ENCODE measurements at places on chromosomes 13 and 19.
A peak's percentile ranks its signal among the peaks of the same experiment; 100 is the strongest.

- DNase-seq = no peak
Observed at GRCh38 chr13:43872181-43872580, 7.4 kb downstream of the CCDC122 start.

DNA sequence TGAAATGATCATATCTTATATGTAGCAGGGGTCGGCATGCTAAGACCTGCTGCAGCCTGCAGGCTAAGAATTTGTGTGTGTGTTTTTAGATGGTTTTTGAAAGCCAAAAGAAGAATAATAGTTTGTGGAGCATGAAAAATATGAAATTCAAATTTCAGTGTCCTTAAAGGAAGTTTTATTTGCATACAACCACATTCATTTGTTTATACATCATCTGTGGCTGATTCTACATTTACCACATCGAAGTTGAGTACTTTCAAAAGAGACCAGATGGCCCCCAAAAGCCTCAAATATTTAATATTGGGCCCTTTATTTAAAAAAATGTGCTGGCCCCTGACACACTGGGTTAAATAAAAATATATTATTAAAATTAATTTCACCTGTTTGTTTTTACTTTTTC lies 1.3 kb downstream of the HAS1 start:
- DNase-seq = no peak

DNA sequence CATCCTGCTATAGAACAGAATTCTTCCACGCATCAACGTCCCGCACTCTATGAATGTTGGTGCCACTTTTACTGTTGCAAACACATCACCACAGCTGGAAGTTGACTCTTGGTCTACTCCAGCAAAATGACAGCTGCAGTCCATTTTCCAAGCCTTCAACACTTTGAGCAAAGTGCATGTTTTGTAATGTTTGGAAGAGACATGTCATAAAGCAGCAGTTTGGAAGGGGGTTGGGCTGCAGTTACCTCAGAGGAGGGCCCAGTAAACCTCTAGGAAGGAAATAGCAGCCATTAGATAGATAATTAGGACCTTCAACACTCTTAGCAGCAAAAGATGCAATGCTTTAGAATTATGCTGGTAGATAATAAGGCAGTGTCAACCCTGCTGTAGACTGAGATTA lies 323.6 kb downstream of the TDRD3 start:
- no peak for DNase-seq

- no peak for DNase-seq
Observed at GRCh38 chr13:113901231-113901630, 37.4 kb upstream of the GAS6 start.

- DNase-seq = no peak
Observed at GRCh38 chr19:6723738-6724137, 3.3 kb upstream of the C3 start.

DNA sequence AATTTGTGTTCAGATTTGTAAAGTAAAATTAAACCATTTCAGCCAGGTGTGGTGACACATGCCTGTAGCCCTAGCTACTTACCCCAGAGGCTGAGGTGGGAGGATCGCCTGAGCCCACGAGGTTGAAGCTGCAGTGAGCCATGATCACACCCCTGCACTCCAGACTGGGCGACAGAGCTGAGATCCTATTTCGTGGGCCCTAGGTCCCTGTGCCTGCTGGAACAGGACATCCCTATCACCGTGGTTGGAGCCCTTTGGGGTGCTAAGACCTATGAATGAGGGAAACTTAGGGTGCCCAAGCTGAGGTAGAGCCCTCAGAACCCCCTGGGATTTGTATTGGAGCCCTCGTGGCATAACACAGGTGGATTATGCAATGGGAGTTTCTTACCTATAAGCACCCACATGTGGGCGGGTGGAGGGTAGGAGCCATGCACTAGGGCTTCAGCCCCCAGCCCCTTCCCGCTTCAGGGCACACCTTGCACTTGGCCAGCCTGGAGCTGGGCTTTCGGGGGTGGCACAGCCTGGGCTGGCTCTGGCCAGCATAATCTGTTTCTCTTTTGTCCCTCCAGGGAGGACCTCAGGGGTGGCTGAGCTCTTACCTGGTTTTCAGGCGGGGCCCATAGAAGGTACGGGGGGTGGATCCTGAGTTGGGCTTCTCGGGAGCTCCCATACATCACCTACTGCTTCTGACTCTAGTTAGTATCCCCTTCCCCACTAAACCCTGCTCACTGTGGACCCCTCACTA lies 7.2 kb upstream of the USF2 start:
- no peak for DNase-seq

DNA sequence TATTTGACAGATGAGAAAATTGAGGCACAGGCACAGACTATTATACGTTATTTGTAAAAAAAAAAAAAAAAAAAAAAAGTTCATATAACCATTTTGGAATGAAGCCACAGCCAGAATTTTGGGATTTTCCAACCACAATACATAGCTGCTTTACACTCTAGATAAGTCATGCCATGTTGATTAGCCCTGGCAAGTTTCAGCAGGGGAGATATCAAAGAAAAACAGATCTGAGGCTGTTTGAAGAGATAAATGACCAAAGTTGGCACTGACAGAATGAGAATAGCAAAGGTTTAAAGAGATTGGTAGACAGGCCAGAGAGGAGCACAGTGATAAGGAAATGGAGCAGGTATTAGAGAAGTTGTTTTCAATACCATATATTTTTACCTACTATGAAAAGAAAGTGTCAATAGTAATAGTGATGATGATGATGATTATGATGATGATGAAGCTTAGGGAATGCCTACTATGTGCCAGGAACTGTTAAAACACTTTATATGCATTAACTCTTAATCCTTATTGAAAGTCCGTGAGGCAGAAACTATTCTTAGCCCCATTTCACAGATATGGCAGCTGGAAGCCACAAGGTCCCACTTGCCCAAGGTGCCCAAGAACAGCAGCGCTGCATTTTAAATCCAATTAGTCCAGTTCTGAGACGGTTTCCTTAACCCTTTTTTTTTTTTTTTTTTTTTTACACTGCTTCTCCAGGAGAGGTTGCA lies 105.5 kb downstream of the MBNL2 start:
- DNase-seq = no peak

DNA sequence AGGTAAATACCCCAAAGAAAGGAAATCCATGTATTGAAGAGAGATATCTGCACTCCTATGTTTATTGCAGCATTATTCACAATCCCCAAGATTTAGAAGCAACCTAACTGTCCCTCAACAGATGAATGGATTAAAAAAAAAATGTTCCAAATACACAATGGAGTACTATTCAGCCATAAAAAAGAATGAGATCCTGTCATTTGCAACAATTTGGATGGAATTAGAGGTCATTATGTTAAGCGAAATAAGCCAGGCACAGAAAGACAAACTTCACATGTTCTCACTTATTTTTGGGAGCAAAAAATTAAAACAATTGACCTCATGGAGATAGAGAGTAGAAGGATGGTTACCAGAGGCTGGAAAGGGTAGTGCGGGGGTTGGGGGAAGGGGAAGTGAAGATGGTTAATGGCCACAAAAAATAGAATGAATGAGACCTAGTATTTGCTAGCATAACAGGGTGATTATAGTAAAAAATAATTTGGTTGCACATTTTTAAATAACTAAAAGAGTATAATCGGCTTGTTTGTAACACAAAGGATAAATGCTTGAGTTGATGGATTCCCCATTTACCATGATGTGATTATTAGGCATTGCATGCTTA lies 9.7 kb upstream of the ZNF709 start:
- no peak for DNase-seq

DNA sequence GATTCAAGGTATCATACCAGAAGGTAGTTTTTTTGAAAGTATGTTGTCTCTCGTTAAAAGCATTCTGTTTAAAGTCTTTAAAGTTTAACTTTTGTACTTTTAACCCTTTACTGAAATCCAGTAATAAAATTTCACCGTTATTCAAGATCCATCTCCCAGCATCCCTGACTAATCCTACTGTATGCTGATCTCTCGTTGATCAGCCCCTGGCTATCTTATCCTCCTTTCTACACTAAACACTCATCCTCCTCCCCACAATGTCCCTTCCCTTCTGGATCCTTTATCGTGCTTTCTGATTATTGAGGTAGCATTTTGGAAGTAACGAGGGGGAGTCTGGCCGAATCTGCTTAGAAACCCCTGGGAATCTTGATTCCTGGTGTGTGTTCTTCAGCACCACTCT lies 1.3 kb downstream of the TPP2 start:
- no peak for DNase-seq

- DNase-seq = no peak
Observed at GRCh38 chr19:36745870-36746269, 26.7 kb downstream of the ZNF850 start.

GRCh38 chr13:113927661-113928581 lies 46.0 kb downstream of the C13orf46 start:
- DNase-seq = no peak

DNA sequence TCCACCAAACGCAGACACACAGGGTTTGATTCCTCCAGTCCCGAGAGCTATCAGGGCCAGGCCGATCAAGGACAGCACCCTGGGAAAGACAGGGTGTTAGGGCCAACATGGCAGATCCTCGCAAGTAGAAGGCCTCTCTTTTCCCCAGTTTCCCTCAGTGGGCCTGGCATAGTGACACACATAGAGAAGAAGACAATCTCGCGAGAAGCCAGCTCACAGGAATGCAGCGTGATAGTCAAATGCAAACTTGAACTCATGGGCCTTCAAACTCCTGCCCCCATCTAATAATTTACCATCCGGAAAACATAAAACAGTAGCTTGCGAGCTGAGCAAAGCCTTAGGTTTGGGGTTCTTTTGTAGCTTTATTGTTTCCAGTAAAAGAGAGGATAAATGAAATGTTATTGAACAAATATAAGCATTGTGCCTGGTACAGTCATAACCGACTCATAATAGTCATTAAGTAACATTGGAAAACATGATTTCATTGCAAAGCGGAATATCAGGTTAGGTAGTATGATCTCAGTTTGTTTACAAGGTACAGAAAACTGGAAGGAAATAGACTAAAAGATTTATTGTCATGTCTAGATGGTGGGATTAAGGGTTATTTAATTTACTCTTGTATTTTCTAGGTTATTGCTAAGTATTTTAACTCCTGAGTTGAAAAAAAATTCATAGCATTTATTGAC lies 30.5 kb downstream of the SLC15A1 start:
- no peak for DNase-seq

GRCh38 chr13:36431204-36432105 lies 840 bp upstream of the CCNA1 start:
- no peak for DNase-seq

DNA sequence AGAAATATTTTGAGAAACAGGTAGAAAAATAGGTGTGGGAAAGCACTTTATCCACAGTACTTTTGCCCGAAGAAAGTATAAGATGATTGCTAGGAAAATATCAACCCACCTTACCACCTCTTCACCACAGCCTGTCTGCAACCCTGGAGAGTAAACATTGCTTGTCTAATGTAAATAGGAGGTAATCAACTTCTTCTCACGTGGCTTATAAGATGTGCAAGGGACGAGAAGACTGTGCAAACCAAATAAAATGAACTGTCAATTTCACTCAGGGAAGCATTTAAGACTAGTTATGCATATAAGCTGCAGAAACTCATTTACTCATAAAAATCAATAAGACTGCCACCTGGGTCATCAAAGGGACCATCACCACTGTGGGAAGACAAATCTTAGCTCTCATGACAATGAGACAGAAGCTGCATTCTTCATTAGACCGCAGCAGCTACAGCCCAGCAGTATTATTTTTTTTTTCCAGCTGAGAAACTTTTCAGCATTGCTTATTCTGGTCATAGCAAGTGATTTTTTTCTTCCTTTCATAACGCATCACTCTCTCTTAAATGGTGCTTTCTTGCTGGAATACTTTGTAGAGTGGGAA lies 807.7 kb upstream of the GPC6 start:
- DNase-seq = peak; percentile 20

- no peak for DNase-seq
Observed at GRCh38 chr13:99018418-99019180, 40.7 kb upstream of the DOCK9 start.

DNA sequence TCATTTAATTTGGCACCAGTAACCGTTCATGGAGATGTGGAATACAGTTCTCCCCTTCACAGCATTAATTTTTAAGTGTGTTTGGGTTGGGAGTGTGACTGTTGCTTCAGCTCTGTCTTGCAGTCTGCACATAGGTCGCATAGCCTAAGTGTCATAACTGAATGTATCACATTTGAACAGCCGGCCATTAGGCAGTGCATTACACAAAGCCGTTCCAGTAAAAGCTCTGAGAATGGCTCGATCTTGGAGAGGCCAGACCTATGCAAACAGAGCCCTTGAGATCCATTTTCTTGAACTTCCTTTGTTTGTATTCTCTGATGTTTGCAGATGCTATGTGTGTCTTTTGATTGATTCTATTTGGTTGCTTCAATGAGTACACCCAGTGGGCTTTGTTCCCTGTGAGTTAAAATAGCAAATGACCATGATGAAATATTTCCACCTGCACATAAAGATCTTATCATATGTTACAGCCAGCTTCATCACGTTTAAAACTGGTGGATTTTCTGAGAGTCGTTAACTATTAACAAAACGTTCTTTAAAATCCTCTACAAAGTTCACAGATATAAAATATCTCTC lies 1104.9 kb upstream of the SLC10A2 start:
- peak; percentile 36 for DNase-seq

DNA sequence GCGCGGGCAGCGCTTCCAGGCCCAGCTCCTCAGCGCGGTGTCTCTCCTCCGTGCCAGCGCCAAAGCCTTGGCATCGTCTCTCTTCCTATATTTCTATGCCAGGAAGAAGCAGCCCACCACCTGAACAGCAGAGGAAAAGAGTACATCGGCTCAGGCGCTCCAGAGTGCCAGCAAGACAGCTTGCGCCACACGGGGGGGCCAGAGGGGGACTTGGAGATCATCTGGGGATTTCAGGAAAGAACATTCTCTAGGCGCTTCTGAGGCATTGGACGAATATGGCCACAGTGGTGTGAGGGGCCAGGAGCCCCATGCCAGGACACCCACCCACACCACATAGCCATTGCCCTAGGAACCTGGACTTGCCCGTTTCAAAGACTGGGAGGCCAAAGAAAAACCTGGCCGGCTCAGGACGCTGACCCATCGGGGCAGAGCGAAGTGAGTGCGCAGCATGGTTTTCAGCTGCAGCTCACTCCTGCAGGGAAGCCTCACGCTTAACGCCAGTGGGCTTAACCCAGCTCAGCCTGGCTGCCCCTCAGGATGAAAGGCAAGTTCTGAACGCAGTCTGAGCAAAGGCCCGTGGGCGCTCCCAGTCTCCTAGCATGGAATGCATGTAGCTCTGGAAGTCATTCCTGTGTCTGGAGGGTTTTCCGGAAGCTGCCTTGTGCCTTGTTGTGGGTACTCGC lies 62.1 kb downstream of the GGACT start:
- DNase-seq = no peak

DNA sequence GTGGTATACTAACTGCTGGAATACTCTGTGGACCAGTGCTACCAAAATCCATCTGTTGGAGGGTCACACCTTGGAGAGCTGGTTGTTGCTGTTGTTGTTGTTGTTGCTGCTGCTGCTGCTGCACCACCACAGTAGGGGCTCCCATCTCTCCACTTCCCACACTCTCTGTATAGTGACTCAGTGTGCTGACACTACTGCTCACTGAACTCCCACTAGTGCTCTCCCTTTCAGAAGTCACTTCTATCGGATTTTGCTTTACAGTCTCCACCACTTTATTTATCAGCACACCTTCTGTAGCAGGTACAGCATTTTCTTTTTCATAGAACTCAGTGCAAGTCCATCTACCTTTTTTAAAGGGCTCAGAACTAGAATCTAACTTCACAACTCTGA lies 1.7 kb downstream of the TSC22D1 start:
- DNase-seq = no peak

All from NCI-H1436 treated with DMSO at 0.1 percent for 48 hours (cell line).